Dorsolateral prefrontal cortex (tissue), 122 donors: ENCODE measurements at places on chromosomes 3 and 15.

- no peak for DNase-seq
These were observed 74.0 kb downstream of the C3orf85 start for GRCh38 chr3:109210501-109210900.

- DNase-seq = no peak
These were observed 234.5 kb downstream of the SATB1 start for GRCh38 chr3:18190646-18191045.

GRCh38 chr15:58233341-58233740 lies 95.2 kb downstream of the AQP9 start:
- no peak for DNase-seq

DNA sequence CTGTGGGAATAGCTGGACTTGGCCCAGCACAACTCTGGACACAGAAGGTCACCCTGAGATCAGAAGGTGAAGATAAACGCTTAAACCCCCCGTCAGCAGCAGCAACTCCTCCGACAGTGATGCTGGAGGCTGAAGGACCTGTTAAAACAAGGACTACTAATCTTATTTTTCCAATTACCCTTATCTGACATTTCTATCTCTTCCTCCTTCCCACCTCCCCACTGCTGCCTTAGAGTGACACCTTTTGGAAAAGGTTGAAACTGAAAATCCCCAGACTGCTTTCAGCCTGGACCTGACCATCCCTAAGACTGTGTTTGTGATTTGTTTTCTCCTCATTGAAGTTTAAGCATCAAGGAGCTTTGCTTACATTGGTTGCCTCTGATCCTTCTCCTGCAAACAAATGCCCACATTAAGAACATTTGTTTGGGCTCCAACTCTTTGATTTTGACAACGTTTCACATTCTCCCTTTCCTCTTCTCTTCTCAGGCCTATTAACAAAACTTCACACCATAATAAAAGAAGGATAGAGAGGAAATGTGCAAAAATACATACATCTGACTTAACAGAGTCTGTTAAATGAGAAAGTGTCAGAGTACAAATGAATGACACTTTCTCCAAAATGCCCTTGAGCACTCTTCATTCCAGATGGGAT lies 410.6 kb upstream of the WNT5A start:
- DNase-seq = no peak

DNA sequence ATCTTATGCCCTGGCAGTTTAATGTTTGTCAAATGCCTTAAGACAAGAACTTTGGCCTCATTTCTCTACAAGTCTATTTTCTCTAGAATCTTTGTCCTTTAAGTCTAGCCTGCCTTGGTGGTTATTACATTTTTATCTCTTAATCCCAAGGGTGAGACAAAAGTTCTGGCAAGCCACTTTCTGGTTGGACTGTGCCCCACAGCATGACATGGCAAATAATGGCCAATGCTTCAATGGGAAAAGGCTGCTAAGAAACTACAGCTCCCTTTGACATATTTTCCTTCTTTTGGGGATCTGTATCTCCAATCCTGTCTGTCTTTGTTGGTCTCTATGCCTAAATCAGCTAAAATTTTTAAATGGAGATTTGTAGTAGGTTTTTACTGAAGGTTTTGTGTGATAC lies 181.6 kb upstream of the MBNL1 start:
- DNase-seq = no peak

GRCh38 chr15:68583936-68584755 lies 5.4 kb downstream of the CORO2B start:
- DNase-seq = peak; percentile 34

GRCh38 chr3:127777332-127777731 lies 45.0 kb downstream of the MGLL start:
- DNase-seq = no peak

DNA sequence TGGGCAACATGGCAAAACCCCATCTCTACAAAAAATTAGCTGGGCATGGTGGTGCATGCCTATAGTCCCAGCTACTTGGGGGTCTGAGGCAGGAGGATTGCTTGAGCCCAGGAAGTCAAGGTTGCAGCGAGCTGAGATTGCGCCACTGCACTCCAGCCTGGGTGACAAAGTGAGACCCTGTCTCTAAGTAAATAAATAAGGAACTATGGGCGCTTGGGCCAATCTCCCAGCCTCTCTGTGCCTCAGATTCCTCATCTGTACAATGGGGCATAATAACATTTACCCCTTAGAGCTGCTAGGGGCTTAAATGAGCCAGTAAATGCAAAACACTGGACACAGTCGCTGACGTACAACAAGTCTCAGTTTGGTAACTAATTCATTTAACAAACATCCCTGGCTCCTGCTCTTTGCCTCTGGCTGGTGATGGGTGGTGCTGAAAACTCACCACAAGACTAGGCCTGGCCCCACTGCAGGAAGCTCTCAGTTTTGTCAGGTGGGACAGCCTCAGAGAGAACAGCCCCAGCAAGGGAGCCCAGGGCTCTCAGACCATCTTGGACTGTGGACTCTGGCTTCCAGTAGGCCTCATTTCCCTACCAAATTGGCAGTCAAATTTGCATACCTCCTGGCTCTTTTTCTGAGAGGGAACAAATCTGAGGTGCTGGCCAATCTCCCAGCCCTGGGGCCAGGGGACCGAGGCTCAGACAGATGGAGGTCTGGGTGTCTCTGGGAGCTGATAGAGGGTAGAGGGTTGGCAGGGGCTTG lies 6.4 kb upstream of the TBC1D2B start:
- DNase-seq = no peak

DNA sequence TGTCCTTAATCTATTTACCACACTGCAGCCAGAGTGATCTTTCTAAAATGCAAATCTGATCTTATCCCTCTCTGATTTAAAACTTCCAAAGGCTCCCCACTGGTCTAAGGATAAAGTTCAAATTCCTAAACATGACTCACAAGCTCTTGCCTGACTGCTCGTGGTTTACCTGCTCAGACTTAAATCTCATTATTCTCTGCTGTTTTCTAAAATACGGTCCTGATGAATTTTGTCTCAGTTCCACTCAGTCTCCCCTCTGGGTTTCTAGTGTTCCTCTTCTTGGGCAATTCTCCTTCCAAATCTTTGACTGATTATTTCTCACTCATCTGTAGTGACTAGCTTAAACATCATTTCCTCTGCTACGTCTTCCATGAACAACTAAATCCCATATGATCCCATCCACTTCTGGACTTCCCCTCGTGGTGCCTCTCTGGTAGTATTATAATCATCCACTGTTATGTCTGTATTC lies 108.3 kb downstream of the P3H2 start:
- no peak for DNase-seq

- DNase-seq = no peak
These were observed 78.1 kb downstream of the LRRFIP2 start for GRCh38 chr3:37096288-37096687.

GRCh38 chr3:127419641-127420553 lies 132.1 kb upstream of the PRR20G start:
- DNase-seq = no peak

DNA sequence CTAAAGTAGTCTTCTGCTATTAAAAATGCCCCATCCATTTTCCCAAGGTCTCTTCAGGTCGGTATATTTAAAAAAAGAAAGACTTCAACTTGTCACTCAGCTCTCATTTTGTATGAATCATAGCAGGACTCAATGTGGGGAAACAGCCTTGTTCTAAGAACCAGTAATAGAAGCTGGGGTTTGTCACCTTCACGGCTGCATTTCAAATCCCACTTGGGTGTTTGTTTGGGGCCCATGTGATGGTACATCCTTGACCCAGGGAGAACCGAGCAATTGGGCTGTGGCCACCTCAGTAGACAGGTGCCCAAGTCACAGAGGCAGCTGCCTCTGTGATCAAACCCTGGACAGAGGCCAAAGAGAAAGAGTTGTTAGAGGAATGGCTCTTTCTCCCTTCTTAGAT lies 70.3 kb upstream of the ARL8B start:
- DNase-seq = no peak

- DNase-seq = no peak
These were observed 106.8 kb downstream of the EDEM1 start for GRCh38 chr3:5294356-5294755.

DNA sequence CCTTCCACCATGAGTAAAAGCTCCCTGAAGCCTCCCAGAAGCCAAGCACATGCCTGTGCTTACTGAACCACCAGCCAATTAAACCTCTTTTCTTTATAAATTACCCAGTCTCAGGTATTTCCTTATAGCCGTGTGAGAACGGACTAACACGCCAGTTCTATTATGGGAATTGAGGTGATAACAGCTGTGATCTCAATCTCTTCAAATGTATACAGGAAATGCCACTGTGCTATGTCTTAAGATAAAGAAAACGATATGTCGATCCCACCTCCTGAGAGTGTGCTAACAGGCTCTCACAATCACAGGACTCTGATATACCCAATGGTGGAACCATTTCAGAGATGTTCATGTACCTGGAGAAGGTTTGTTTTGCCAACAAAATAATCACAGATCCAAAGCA lies 26.2 kb downstream of the CHSY1 start:
- DNase-seq = no peak
